ENCODE measurements at places on chromosomes 16 and 17.

DNA sequence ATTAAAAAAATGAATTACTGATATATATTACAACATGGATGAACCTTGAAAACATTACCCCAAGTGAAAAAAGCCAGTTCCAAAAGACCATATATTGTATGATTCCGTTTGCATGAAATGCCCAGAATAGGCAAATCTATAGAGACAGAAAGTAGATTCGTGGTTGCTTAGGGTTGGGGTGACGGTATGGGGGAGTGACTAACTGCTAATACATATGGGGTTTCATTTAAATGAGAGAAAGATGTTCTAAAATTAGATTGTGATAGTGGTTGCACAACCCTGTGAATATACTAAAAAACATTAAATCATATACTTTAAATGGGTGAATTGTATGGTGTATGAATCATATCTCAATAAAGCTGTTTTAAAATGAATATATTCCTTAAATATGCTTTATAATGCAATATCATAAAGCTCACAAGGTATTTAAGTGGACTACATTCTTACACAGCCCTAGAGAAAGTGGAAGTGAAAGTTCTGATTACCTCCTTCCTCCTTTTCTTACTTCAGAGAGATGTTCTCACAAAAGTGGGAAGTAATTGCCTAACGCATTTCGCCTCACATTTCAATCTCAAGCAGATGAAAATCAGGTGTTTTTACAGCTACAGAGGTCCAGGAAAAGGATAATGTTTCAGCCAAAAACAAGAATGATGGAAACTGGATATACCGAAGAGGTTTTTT, 142.7 kb upstream of the GNAO1 start:
- no peak for DNase-seq

GRCh38 chr17:68297195-68297594, 5.9 kb downstream of the ARSG start:
- no peak for DNase-seq

- DNase-seq: no peak
Measured at GRCh38 chr16:342455-343213, 9.9 kb downstream of the AXIN1 start.

DNA sequence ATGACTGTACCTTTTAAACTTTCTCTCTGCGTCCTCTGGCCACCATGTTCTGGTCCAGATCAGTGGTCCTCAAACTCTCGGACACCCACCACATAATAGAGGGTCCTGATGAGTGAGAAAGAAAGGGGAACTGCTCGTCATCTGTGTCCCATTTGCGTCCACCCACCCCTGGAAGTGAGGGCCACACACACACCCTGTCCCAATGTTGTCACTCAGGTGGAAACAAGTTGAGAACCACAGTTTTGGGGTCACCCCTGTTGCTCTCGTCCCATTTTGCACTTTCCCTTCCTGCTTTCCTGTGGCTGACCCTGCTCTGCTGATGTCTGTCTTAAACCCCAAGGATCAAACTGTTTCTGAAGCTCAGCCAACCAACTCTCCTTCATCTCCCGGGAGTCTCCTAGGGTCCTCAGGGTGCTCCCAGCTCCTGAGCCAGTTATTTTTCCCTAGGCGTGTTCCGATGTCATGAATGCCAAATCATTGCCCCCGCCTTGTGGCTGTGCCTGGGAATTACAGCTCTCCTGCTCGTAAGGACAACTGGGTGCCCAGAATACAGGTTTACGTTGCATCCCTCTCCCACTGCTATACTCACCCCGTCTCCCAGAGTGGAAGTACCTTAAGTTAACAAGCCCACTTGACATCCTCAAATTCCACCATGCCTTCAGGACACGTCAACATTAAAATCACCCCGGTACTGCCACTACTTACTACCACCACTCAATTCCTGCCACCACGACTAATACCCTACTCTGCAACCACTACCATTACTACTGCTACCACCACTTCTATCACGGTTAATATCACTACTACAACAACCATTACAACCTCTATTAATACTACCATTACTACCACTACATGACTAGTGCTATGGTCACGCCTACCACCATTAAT, 26.0 kb upstream of the HNF1B start:
- no peak for DNase-seq
